ENCODE measurements at places on chromosomes 2 and 18.

- DNase-seq: no peak
These were observed 134.6 kb upstream of the ZEB2 start for GRCh38 chr2:144654523-144654922.

- DNase-seq: no peak
These were observed 835.4 kb upstream of the CDH2 start for GRCh38 chr18:29012364-29012763.

DNA sequence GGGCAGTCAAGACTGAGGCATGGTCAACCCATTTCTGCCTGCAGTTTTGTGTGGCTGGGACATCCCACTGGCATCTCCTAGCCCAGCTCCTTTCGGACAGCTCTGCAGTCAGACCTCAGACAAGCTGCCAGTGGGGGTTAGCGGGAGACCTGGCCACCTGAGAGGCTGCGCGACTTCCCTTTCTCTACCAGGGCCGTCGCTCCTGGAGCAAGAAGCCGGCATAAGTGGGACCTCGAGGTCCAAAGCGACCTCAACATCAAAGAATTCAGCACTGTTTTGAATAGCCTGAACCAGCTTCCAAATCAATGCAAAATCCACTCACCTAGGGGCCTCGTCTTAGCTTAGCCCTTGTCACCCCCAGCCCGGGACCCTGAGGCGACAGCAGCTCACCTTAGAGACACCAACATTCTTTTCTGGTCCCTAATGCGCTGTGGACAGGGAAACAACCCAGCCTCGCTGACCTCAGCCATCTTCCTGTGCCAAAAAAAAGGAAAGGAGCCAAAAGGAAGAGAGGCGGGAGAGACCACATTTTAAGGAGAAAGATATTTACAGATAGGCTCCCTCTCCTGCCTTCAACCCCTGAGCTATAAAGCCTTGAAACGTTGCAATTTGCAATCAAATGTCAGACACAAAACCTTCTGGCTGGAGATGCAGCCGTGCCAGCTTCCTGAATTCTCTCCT, 81.2 kb downstream of the GFPT1 start:
- no peak for DNase-seq

DNA sequence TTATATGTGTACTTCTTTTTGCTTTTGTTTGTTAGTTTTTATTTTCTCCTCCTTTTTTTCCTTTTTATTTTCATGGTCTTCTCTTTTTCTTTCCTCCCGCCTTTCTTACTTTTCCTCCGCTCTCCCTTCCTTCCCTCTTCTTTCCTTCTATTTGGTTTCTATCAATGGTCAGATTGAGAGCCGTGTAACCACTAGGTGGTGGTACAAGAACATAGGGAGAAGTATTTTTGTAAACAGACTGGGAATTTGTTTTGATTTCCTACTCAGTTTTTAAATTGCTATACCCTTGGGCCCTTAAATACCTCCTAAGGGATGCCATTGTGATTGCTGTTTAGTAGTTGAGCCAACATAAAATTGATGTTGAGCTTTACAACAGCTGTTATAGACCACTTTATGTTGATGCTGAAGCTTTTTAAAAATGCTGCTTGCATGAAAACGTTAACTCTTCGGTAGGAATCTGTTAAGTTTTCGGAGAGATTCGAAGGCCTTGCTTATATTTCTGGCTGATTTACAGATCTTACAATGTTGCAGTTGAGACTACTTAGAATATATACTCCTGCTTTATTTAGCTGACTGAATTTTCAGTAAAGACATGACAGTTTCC, 124.2 kb downstream of the UBE2E3 start:
- peak; percentile 38 for DNase-seq

DNA sequence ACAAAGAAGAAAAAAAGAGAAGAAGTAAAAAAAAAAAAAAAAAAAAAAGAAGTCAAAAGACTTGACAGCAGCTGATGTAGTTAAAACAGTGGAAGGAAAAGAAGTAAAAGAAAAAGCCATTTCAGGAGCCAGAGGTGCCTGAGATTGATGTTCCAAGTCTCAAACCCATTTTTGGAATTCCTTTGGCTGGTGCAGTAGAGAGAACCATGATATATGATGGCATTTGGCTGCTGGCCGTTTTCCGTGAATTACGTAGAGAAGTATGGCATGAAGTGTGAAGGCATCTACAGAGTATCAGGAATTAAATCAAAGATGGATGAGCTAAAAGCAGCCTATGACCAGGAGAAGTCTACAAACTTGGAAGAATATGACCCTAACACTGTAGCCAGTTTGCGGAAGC, 7.6 kb upstream of the CHST10 start:
- no peak for DNase-seq

DNA sequence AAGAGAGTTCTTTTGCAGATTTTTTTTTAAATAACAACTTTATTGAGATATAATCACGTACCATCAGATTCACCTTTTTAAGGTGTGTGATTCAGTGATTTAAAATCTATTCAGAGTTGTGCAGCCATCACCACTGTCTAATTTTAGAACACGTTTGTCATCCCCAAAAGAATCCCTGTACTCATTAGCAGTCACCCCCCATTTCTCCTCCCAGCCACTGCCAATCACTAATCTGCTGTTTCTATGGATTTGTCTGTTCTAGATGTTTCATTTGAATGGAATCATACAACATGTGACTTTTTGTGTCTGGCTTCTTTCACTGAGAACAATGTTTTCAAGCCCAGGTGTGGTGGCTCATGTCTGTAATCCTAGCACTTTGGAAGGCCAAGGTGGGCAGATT, 55.4 kb upstream of the RAPH1 start:
- no peak for DNase-seq

DNA sequence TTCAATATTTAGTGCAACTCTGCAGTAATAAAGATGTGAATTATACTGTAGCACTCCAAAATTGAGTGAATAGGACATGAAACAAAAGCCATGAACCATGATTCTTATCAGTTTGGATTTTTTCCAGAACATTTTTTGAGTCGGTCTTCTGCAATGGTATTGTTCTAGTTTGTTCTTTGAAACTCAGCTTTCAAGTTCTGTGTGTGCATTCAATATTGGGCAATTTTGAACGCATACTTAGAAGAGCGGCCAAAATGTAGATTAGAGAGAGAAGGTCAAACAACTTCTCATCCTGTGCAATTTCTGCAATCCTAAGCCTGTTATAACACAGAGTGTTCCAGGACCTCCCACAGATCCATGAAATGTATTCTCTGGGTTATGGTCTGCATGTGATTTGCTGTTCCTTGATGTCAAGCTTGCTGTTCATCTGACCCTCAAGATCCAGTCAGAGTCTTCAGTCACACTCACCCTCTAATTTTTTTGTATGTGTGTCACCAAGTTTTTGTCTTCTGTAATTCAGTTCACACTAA, 48.3 kb downstream of the TSPYL6 start:
- DNase-seq: no peak

- DNase-seq: no peak
These were observed 258.9 kb upstream of the CHAC2 start for GRCh38 chr2:53508667-53509066.

- DNase-seq: no peak
These were observed 119.9 kb downstream of the PARD3B start for GRCh38 chr2:204665207-204665606.

GRCh38 chr2:19988600-19988999, 1.3 kb downstream of the WDR35 start:
- no peak for DNase-seq

DNA sequence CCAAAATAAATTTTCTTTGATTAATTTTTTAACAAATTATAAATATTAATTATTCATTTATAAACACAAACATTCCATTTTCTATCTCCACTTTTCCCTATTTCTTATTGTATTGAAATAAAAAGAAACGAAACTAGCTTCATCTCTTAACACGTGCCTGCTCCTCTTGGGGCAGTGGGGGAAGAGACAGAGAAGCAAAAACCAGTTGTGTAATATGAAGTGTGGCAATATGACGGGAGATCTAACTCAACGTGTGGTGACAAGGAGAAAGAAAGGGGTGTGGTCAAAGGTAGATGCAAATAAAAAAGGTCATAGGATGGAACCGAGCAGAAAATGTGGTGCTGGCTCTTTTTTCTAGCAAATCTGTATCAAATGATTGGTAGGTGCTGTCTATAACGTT, 106.9 kb upstream of the SLC8A1 start:
- no peak for DNase-seq

All from NCI-H2029 treated with DMSO at 0.1 percent for 48 hours (cell line).